ENCODE measurements at places on chromosomes 2 and 18.

DNA sequence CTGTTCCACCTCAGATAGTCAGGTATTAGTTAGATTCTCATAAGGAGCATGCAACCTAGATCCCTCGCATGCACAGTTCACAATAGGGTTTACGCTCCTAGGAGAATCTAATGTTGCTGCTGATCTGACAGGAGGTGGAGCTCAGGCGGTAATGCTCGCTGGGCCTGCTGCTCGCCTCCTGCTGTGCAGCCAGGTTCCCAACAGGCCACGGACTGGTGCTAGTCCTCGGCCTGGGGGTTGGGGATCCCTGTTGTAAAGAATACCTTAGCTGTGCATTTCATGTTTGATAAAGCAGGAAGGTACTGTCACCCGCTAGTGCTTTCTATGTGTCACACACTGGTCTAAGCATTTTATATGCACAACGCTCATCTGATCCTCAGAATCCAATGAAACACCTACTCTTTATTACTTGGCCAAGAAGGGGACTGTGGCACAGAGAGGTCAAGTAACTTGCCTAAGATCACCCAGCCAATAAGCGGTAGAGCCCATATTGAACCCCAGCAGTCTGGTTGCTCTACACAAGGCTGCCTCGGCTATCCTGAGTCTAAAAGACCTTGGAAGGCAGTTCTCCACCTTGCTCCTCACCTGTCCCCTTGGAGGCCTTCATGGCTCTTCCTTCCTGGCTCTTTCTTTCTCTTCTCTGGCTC, 35.8 kb downstream of the SLC4A3 start:
- no peak for DNase-seq

DNA sequence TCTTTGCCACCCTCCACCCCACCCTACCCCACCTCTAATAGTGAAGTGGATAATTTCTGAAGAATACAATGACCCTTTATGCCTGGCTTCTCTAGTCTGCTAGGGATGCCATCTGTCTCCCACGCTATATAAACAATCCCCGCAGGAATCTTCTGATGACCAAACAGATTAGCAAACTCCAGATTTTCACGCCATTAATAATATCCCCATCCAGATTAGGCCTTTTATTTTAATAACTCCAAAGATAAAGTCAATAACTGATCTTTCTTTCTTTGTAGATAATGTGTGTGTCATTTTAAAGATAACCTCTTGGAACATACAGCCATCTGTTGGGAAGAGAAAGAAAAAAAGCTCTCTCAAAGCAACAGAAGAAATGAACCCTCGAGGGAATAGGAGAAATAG, 47.9 kb upstream of the CCDC150 start:
- no peak for DNase-seq

GRCh38 chr2:145026456-145027455, 506.8 kb upstream of the ZEB2 start:
- DNase-seq = no peak

DNA sequence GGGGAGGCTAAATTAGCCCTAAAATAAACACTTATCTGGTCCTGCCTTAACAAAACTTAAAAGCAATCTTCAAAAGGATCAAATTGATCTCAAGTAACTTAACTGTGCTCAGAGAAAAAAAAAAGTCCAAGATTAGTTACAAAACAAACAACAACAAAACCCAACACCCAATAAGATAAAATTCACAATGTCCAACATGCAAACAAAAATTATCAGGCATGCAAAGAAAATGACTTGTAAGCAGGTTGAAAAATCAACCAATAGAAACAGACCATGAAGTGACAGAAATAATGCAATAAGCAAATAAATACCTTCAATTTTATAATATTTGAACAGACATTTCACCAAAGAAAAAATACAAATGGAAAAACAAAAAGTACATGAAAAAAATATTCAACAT, 4.0 kb upstream of the REEP1 start:
- no peak for DNase-seq

DNA sequence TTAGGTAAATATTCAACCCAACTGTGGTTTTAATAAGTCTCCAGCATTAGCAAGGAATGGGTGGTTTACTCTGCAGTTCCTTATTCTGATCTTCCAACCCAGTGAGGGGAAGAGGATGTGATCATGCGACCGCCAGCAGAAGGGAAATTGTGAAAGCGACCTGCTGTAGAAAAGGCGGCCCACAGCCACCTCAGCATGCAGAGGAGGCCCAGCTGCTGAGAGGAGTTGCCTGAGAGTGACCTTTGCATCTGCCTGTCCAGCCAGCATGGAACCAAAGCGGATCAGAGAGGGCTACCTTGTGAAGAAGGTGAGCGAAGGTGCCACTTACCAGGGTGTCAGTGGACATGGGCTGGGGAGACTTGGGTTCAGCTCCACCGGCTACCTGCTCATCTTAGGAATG, at the start of gene PLEK:
Gene PLEK, plus strand, starts transcription at position 196 of the 400 bp plus-strand sequence. Its CDS starts 70 bp downstream, at position 266.
- no peak for DNase-seq
